HCEC 1CT (cell line): ENCODE measurements at places on chromosomes 5 and 9.
A peak's percentile ranks its signal among the peaks of the same experiment; 100 is the strongest.

DNA sequence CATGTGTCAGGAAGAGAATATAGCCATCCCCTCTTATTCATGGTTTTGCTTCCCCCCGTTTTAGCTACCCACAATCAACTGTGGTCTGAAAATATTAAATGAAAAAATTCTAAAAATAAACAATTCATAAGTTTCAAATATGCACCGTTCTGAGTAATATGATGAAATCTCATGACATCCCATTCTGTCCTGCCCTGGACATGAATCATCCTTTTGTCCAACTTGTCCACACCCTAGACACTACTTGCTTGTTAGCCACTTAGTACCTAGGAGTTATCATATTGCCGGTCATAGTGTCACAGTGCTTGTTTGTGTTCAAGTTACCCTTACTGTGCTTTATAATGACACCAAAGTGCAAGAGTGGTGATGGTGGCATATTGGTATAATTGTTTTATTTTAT, 113.5 kb downstream of the CAAP1 start:
- no peak for DNase-seq

GRCh38 chr5:123808461-123809380, 296.7 kb downstream of the CSNK1G3 start:
- no peak for DNase-seq

GRCh38 chr5:167639273-167639672, 652.2 kb upstream of the WWC1 start:
- peak; percentile 67 for DNase-seq

- peak; percentile 88 for DNase-seq
Measured at GRCh38 chr5:74641735-74642542, 1.4 kb upstream of the ENC1 start.

DNA sequence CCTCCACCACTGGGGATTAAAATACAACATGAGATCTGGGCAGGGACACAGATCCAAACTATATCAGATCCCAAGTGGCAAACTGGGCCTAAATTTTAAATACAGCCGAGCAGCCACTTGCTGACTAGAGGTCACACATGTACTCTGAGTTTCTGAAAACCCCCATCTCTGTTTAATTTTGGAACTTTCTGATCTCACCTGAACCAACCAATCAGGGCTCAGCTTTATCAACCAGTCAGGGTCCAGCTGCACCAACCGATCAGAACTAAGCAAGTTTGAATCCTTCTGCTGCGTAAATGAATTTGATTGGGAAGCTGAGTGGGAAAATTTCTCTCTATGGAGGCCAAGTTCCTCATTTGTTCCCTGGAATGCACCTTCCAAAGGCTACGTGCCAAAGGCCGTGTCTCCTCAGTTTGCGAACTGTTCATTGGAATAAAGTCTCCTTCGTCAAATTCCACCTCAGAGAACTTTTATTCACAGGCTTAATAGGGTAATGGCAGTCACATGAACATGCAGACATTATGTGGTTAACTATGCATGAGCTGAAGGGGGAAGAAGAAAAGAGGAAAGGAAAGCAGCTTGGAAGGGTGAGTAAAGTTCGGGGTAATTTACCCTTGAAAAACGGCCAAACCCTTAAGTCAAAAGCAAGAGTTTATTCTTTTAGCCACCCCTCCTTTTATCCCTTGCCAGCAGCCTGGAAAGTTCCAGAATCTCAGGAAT, 3.7 kb downstream of the CD180 start:
- DNase-seq, result no peak

DNA sequence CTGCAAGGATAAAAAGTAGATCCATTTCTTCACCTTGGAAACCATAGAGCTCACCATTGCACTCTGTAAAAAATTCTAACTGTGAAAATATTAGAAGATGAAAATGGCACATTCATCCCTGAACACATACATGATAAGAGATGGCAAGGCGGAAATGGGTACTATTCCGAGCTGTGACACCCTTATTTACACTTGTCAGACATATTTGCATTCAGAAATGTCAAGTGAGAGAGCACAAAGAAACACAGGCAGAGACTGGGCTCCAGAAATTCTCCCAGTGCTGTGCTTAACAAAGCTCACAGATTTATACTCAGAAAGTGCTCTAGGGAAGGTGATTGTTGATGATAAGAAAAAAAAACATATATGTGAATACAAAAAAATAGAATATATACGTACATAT, 170.3 kb upstream of the PUM3 start:
- no peak for DNase-seq

GRCh38 chr5:139882961-139883539, 87.4 kb downstream of the PSD2 start:
- no peak for DNase-seq

DNA sequence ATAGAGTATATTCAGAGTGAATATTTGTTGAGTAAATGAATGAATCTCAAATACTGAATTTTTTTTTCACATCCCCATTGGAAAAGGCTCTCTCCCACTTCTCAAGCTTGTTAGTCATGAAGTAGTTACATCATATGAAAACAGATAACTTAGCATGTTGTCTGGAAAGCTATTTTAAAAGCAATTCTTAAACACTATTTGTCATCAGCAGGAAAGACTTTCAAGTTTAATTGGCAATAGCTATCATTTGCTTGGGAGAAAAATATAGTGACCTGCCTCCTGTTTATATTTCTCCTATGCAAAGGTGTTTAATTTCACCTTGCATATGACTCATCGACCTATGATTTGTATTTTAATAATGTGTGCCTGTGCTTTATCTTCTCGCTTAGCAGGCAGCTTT, 499.8 kb upstream of the GRIA1 start:
- peak; percentile 2 for DNase-seq

GRCh38 chr9:124054582-124055227, 43.1 kb downstream of the LHX2 start:
- DNase-seq, result peak; percentile 78

DNA sequence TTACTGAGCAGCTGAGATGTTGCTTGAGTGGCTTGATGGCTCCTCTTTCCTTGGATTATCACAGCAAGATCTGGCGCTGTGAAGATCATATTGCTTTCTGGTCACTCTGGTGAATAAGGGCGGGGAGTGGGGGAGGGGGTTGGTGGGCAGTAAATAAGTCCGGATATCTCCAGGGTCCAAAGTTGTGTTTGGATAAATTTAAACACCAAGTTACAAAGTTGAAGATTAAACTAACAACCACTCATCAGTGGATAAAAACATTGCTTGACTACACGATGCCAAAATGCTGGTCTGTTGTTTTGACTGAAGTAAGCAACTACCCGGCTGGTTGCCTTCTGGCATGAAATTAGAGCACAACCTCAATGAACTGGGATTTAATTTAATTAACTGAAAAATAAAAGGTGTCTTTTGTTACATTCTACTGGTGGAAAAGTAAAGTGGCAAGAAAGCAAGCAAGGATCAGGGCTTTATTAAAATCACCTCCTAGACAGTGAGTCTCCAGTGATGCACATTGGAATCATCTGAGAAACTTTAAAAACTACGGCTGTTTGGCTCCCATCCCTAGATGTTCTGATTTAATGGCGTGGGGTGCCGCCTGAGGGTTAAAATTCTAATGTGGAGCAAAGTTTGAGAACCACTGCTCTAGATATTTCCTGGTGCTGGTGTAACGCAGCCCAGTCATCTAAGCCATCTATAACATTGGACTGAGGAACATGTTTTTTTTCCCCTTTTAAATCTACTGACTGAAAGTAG, 86.7 kb upstream of the AGXT2 start:
- no peak for DNase-seq

DNA sequence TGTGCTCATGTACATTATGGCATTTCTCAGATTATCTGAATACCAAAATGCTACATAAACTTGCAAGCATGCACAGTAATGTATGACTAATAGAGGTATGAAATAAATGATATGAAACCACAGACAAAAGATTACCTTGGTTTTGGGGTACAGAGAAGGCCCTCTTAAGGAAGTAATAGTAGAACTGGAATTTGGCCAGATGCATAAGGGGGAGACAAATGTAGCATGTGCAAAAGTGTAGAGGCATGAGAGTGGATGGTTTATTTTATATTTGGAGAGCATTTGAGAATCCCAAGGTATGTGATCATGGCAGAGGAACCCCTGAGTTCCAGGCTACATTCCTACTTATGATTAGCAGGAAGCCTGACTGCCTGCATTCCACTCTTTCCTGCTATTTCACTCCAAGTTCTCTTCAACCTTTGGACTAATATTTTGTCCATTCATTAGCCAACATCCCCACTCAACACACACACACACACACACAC, 74.2 kb downstream of the MAMDC2 start:
- DNase-seq, result peak; percentile 67

DNA sequence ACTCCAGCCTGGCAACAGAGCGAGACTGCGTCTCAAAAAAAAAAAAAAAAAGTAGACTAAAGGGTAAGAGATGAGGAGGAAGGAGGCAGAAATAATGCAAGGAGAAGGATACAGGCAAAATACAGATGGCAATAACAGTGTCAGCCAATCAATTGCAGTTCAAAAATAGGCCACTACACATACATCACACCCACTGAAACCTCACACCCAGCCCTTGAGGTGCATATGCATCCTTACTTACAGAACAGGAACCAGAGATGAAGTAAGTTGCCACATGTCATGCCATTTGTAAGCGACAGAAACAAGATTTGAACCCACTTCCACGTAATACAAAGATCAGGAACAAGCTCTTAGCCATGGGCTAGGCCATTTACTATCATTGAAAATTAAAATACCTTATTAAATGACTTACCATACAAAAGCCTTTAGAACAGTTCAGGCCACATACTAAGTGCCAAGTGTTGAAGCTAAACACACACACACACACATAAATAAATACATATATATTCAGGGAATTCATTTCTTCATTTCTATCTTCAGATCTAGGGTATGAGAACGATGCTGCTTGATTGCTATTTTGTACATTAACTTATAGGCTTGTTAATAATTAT, 98.4 kb downstream of the FNBP1 start:
- no peak for DNase-seq

DNA sequence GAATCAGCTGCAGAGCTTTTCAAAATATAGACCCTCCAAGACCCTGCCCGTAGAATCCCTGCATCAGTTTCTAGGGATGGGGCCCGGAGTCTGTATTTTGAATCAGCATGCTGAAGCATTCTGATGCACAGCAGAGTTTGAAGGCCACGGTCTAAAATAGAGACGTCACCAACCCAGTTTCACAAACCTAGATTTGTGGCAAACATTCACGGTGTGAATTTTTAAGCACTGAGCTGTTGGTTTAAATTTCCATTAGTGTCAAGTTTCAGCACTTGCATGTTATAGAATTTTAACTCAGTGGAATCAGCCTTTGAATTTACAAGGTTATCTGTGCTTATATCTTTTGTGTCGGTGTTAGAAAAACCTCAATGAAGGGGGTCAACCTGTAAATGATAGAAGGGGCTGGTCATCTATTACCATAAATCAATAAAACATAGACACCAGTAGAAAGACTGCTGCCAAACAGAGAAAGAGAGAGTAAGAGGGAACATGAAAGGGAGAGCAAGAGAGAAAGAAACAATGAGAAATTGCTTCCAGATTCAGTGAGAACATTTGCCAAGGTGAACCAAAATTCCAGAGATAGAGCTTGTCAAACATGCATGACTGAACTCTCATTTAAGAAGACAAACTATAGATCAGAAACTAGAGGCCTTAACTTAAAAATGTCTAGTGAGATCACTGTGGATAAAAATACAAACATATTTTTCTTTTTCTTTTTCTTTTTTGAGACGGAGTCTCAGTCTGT, 414.9 kb downstream of the ZSWIM6 start:
- no peak for DNase-seq

DNA sequence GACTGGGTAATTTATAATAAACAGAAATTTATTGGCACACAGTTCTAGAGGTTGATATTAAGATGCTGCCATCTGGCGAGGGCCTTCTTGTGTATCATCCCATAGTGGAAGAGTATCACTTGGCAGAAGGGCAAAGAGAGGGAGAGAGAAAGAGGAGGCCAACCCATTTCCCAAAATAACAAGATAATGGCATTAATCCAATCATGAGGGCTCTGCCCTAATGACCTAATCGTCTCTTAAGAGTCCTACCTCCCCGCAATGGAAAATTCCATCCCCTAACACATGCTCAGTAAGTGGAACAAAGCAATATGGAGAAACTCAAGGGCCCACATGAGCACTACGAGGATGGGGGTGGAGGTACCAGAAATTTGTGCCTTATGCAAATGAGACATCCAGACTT, 17.6 kb upstream of the VDAC1 start:
- no peak for DNase-seq

DNA sequence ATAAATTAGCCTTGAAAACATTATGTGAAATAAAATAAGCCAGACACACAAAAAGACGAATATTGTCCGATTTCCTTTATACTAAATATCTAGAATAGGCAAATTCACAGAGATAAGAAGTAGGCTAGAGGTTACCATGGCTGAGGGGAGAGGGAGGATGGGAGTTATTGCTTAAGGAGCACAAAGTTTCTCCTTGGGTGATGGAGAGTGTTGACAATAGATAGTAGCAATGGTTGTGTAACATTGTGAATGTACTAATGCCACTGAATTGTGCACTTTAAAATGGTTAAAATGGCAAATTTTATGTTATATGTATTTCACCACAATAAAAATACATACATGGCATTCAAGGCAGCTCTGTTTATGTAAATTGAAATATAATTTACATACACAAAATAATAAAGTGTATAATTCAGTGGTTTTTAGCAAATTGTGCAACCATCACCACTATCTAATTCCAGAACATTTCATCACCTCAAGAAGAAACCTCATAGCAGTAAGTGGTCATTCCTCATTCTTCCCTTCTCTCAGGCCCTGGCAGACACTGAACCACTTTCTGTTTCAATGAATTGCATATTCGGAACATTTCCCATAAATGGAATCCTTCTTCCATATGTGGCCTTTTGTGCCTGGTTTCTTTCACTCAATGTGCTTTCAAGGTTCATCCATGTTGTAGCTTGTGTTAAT, 59.2 kb downstream of the NDST1 start:
- peak; percentile 73 for DNase-seq

GRCh38 chr5:149037817-149038216, 25.0 kb downstream of the SH3TC2 start:
- no peak for DNase-seq

- DNase-seq, result no peak
Measured at GRCh38 chr5:169081000-169081724, 219.8 kb downstream of the SLIT3 start.

- DNase-seq, result no peak
Measured at GRCh38 chr5:41831155-41831554, 39.1 kb downstream of the OXCT1 start.

DNA sequence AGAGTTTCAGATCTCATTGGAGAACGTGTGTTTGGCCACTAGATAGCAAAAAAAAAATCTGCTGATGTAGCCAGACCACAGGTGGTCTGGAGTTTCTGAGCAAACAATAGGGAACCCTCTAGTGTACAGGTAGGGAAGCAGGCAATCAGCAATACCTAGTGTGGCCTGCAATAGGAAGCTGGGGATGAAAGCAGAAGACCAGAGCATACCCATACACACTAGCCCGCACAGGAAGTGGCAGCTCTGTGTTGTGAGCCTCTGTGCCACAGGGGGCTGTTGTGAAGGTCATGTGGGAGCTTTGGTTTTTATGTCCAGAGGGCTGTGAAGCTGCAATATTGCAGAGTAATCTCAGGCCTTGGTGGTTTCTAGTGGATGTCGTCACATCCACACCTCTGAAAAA, 81.2 kb downstream of the MTAP start:
- no peak for DNase-seq

- no peak for DNase-seq
Measured at GRCh38 chr5:124064956-124065355, 553.0 kb downstream of the CSNK1G3 start.
